ENCODE measurements at places on chromosomes 7 and 10. TPM values are rescaled to one million over a fixed set of nuclear protein-coding genes. Genes with fewer than 3 reads are reported as not detected.

Gene PAXIP1
- total RNA-seq: 22.2 TPM

Gene NPFFR1
- total RNA-seq: 0.02 TPM

- peaks cover 8% of the 10 kb centered on the region for H3K36me3 ChIP-seq
- DNase-seq: no peak
- no peak overlapping the region for H3K4me3 ChIP-seq
- peaks cover 46% of the 10 kb centered on the region for H3K4me1 ChIP-seq
- H3K27me3 ChIP-seq: no peaks in the 10 kb centered on the region
These were observed 4.1 kb downstream of the MMS19 start for GRCh38 chr10:97494151-97494550.

DNA sequence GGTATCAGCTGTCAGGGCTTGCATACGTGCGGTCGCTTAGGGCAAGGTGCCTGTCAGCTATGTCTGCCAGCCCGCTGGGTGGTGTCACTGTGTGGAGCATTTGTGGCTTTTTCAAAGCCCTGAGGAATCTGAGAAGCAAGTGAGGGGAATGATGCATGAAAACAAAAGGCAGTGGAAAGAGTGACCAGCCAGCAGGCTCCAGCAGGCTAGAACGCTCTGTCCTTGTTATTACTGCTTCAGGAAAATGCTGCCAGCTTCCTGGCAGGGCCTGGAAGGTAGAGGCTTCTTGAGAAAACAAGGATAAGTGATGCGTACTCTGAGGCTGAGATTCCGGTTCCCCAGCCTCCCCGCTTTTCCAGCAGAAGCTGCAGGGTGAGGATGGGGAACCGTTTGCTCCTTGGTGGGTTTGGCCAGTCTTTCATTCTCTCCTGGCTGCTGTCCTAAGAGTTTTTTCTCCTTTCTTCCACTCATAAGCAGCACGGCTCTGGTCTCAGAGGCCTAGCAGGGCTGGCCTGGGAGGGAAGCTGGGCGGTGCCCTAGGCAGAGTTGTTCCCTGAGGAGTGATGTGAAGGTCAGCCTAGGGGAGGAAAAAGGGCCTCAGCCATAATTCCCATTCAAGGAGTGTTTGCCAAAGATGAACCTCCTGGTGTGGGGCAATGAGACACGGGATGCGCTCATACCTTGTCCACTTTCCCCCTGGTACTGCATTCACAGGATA is 42.8 kb upstream of the MKLN1 start:
- no peak overlapping the region for H3K27ac ChIP-seq
- H3K27me3 ChIP-seq: no peaks in the 10 kb centered on the region
- H3K4me3 ChIP-seq: no peak overlapping the region
- no peak for DNase-seq

Measured in activated CD4-positive, alpha-beta memory T cell treated with anti-CD3 and anti-CD28 coated beads for 36 hours (primary cell).